ENCODE measurements at places on chromosomes 5 and 9.
A peak's percentile ranks its signal among the peaks of the same experiment; 100 is the strongest.

DNA sequence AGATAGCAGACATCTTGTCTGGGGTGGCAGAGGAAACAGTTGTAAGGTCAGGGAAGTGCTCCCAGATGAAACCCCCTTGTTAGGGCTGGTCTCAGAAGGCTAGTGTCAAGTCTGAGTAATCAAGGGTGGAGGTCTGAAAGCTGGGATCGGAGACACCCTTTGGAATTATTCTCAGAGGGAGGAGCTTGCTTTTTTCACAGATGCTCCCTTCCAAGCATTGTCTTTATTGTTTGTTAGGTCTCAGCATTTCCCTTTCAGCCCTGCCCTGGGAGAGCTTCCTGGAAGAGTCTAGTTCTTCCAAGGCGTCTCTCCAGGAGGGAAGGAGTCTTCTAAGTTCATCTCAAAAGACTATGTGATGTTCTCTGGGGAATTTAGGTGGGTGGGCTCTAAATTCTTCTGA, 3.2 kb downstream of the TEK start:
- DNase-seq, result no peak

GRCh38 chr5:162107591-162107990, 40.0 kb downstream of the GABRG2 start:
- DNase-seq, result no peak

DNA sequence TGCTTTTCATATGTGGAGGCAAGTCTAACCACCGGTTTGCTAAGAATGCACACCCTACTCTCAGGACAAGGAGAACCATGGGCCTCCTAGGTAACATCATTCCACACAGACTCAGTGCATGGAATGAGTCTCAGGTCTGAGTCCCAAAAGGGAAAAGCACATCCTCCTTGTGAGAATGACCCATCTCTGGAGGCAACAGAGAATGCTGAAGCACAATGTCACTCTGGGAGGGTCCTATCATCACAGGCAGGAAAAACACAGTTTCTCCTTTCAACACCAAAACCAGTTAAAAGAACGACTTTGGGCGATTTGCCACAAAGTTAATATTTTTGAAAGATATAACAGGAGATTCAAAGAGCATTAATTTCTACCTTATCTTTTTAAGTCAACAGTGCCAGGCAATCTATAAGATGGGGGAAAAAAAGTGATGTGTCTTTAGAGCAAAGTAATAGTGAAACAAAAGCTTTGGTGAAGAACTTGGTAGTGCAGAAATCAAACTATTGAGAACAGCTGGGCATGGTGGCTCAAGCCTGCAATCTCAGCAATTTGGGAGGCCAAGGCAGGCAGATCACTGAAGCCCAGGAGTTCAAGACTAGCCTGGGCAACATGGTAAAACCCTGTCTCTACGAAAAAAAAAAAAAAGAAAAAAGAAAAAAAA, 97.3 kb downstream of the OXCT1 start:
- no peak for DNase-seq

- no peak for DNase-seq
Observed at GRCh38 chr9:111016426-111017045, 21.7 kb downstream of the LPAR1 start.

DNA sequence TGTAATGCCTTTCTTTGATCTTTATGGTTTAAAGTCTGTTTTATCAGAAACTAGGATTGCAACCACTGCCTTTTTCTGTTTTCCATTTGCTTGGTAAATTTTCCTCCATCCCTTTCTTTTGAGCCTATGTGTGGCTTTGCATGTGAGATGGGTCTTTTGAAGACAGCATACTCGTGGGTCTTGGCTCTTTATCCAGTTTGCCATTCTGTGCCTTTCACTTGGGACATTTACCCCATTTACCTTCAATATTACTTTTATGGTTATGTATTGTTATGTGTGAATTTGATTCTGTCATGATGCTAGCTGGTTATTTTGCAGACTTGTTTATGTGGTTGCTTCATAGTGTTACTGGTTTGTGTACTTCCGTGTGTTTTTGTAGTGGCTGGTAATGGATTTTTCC, 59.2 kb downstream of the YTHDC2 start:
- no peak for DNase-seq

DNA sequence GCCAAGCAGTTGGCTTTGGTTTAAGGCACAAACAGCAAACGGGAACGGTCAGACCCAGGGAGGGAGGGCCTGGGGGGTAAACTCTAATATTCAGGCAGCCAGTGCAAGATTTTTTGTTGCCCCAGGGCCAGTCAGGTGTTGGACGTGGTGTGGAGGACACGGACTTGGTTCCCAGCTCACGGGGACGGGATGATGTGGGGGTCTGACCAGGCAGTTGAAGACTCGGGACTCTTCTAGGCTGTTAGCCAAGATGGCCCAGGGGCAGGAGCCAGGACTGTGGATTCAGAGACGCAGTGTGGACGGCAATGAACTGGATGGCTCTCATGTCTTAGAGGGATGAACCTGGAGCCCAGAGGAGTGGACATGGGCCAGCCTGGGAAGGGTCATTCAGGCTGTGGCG, 169.2 kb downstream of the C9orf50 start:
- no peak for DNase-seq

- DNase-seq, result no peak
Observed at GRCh38 chr9:6630502-6631206, 14.9 kb downstream of the GLDC start.

- no peak for DNase-seq
Observed at GRCh38 chr5:131022811-131023497, 142.1 kb downstream of the HINT1 start.

DNA sequence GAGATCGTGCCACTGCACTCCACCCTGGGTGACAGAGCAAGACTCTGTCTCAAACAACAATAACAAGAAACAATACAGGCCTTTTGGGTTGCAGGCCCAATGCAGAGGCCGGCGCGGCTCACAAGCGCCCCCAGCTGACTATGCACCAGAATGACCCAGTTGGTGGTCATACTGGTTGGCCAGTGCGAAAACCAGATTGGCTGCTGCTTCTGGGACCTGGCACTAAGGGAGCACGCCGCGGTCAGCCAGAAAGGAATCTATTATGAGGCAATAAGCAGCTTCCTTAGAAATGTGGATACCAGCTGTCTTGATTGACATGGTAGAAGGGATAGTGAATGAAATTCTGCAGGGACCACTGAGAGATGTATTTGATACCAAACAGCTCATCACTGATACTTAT, 35.0 kb downstream of the RANBP17 start:
- peak; percentile 66 for DNase-seq

GRCh38 chr5:38968665-38969064, 105.5 kb downstream of the RICTOR start:
- DNase-seq, result no peak

GRCh38 chr5:77924081-77924480, 147.9 kb upstream of the TBCA start:
- no peak for DNase-seq

- no peak for DNase-seq
Observed at GRCh38 chr5:1779782-1780613, 19.6 kb downstream of the MRPL36 start.

- no peak for DNase-seq
Observed at GRCh38 chr5:136232316-136232715, 39.4 kb upstream of the SMIM32 start.

GRCh38 chr5:180795771-180796313, 6.8 kb downstream of the MGAT1 start:
- DNase-seq, result no peak

DNA sequence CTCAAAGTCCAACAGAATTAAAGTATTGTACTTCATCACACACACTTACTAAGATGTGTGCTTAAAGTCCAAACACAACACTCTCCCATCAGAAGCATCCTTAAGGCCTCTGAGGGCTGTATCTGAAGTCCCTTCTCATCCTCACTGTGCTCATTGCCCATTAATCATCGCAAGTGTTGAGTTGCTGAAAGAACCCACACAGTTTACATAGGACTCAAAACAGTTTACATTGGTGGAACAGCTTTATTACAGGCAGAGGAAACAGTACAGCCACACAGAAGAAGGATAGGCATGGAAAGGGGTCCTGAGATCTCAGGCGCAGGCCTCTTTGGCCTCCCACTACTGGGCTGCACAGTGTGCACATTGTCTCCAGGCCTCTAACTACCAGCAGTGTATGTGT, 113.4 kb downstream of the CMYA5 start:
- DNase-seq, result no peak

- no peak for DNase-seq
Observed at GRCh38 chr9:127222388-127223095, 42.0 kb upstream of the GARNL3 start.

GRCh38 chr9:130846487-130847305, 11.6 kb downstream of the ABL1 start:
- no peak for DNase-seq

DNA sequence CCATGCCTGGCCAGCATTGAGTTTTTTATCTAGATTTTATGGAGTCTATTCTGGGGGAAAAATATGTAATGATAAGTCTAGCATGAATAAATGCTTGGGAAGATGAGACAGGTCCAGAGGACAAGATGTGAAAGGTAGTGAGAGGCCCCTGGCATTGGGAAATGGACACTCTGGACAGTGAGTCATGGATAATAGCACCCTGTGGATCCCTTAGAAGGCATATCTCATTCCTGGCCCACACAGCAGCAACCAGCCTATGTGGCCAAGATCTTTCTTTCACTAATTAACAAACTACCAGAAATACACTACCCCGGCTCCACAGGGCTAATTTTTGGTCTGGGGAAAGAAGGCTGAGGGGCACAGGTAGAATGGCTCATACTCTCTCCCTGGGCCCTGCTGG, 356.1 kb downstream of the TRIM32 start:
- no peak for DNase-seq

- DNase-seq, result no peak
Observed at GRCh38 chr9:120396418-120396817, 183.5 kb downstream of the CDK5RAP2 start.

GRCh38 chr5:1443991-1444360, 1.3 kb downstream of the SLC6A3 start:
- DNase-seq, result no peak

DNA sequence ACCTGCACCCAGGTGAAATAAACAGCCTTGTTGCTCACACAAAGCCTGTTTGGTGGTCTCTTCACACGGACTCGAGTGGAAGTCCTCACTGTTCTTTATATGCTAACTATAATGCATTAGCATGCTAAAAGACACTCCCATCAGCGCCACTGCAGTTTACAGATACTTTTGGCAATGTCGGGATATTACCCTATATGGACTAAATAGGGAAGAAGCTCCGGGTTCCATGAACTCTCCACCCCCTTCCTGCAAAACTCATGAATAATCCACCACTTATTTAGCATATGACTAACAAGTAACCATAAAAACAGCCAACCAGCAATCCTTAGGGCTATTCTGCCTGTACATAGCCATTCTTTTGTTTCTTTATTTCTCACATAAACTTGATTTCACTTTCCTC, 426.2 kb upstream of the PTPRD start:
- no peak for DNase-seq

GRCh38 chr5:144457160-144457559, 286.5 kb downstream of the KCTD16 start:
- DNase-seq, result no peak

- no peak for DNase-seq
Observed at GRCh38 chr5:169410996-169411783, 110.3 kb upstream of the SLIT3 start.

- peak; percentile 80 for DNase-seq
Observed at GRCh38 chr9:97046228-97046627, 7.3 kb upstream of the CTSV start.

- DNase-seq, result no peak
Observed at GRCh38 chr9:90720621-90721265, 78.1 kb upstream of the DIRAS2 start.

DNA sequence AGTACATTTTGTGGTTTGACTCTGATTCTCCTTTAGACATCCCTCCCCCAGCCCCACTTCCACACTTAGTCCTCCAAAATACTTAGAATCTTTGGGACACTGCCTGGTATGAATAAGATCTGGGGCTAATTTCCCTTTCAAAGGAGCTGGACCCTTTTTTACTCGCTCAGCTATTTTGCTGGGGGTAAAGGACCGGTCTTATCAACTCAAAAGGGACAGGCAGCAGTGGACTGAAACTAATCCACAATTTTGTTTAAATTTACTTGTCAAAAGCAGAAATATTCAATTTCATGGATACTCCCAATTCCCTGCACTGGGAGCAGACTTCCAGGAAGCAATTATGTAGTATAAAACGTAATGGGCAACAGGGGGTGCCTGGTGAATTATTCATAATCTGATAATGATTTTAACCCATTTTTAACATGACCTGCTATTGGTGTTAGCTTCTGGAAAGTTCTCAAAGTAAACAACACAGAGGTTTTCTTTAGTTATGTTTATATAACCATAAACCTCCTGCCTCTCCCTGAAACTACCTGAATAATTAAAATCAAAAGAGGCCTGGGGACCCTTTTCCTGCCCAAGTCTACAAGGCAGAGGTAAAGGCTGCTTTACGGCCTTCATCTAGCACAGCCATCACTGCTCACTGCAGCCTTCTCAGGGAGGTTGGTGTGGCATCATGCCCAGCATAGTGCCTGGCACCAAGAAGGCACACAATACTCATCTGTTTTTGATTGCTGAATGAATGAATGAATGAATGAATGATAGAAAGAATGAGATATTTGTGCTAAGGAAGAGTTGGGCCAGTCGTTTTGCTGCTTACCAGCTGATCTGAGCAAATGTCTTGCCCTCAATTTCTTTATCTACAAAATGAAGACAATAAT, 44.2 kb upstream of the GNPDA1 start:
- no peak for DNase-seq

DNA sequence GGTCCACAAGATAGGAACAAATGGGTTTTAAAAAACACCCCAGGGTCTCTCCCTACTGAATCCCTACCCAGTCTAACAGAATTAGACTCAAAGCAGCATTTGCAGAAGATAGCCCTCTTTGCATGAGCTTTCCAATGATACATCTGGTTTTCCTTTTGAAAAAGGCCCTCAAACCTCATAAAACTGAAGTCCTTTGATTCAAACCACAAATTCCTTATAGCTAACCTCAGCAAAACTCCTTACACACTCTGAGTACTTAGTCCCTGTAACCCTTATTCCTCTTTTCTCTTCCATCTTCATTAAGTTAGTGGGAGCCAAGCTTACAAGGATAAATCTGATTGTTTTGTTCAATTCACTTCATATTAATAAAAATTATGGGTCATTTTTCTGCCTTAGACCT, 90.5 kb upstream of the TNC start:
- DNase-seq, result no peak

- no peak for DNase-seq
Observed at GRCh38 chr5:36629729-36630128, 23.3 kb downstream of the SLC1A3 start.

GRCh38 chr5:115838885-115839518, 2.4 kb downstream of the ATG12 start:
- DNase-seq, result no peak

GRCh38 chr5:96278981-96279380, 154.1 kb downstream of the PCSK1 start:
- DNase-seq, result no peak

- peak; percentile 73 for DNase-seq
Observed at GRCh38 chr9:131096269-131097125, at the start of gene AIF1L. AIF1L (plus strand) TSS chr9:131096531; CDS start chr9:131096630, 99 bp downstream.

DNA sequence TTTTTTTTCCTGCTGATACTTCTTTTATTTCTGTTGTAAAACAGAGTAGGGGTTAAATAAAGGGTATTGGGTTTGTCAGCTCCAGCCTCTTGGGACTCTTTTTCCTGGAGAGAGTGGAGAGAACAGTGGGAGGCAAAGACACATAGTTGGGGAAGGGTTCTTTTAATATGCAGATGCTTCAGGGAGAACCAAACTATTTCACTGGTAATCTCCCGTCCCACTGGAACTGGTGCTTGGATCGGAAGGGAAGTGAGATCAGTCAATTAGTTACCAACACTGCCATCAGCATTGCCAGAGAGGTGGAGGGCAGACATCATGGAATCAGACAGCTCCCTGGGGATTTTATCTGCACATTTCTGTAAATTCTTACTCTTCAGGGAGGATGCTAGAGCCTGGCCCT, 47.6 kb upstream of the ELOVL7 start:
- DNase-seq, result no peak
